ENCODE measurements at places on chromosomes 7 and 10.

- DNase-seq = no peak
These were observed 54.7 kb upstream of the CCNJ start for GRCh38 chr10:95988702-95989101.

DNA sequence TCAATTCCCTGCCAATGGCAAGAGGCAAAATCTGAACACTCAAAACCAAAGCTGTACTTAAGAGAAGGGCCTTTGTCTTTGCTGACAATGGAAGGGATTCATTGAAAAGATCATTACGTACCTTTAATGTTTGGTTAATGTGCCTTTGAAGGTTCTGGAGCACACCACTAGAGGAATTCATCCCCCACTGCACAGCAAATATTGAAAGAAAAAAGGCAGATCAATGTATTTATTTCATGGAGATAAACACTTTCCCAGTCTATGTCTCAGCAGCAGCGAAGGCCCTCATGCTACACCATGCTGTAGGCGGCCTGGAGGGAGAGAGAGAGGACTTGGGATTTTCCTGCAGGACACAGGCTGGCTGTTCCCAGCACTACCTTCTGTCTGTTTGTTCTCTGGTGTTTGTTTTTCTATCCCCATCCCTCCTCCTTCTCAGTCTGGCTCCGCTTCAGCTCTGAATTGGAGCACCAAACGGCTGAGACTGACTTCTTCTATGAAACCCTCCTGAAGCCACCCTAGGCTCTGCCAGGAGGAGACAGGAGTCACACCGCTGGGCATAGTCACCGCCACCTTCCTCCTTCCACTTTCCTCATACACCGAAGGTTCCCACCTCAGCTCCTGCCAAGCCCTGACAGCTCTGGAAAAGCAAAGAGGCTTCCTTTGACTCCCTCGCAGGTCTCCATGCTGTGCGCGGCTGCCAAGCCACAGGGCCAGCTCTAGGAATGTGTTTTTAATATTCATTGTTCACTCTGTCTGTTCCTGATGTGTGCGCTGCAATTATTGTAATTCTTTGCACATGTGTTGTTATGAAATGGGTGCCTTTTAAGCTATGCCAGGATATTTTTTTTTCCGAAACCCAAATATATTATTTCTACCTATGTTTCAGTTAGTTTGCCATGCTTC, 301.5 kb downstream of the FZD1 start:
- DNase-seq = peak; percentile 6

DNA sequence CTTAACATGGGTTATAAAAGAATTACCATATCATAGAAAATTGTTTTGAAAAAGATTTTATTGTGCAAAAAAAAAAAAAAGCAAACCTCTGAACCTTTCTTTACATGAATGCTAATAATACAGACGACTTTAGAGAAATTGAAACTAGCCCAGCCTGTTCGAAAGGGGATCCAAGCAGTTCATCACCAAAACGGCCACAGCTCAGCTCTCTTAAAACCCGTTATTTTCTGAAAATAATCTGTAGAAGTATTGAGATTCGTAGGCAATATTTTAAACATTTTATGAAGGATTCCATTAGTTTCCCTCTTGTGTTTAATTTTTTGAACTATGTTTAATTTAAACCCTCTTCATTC, 9.9 kb upstream of the GSAP start:
- no peak for DNase-seq

- no peak for DNase-seq
These were observed 77.0 kb downstream of the CCDC71L start for GRCh38 chr7:106583706-106584690.
